Globus pallidus (tissue), 1 donor: ENCODE measurements at places on chromosomes 11 and 22.

DNA sequence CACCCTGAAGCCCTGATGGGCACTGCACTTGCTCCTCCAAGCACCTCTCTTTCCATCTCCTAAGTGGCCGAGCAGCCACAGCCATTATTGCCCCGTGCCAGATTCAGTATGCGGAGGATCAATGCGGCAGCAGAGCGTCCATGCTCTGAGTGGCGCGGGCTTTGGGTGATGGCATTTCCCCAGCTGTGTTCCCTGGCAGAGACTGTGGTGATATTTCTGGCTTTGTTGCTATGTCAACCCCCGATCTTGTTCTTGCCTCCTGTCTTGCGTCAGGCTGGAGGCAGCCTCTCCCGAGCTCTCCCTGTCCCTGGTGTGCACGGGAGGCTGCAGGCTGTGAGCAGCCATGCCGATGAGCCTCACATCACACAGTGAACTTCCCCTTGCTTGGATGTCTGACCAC lies 1018.6 kb downstream of the TBC1D22A start:
- DNase-seq, result no peak

GRCh38 chr11:46948378-46949131 lies 12.0 kb downstream of the CSTPP1 start:
- DNase-seq, result no peak

- no peak for DNase-seq
Measured at GRCh38 chr11:2834503-2835273, 50.9 kb downstream of the CDKN1C start.

DNA sequence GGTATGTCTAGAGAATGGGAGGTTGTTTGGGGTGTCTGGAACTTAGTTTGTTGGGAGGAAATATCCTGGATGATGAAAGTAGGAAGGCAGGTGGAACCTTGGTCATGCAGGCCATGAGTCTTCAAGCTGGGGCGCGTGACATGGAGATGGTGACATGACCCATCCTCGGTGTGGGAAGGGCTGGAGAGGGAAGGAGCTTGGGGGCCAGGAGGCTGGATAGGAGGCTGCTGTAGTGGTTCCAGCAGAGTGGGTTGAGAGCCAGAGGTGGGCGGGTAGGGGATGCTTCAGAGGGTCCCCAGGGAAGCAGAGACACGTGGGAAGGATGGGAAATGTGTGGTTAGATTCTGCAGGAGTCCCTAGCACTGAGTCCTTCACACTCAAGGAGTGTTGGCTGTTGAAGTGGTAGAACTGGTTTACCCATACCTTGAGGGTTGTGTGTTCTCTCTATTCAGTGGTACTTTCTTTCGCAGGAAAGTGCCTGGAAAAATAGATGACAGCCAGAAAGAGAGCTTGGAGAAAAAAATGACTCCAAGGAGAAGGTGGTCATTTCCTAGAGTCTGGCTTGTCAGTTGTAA lies 56.8 kb downstream of the LDLRAD3 start:
- DNase-seq, result no peak

DNA sequence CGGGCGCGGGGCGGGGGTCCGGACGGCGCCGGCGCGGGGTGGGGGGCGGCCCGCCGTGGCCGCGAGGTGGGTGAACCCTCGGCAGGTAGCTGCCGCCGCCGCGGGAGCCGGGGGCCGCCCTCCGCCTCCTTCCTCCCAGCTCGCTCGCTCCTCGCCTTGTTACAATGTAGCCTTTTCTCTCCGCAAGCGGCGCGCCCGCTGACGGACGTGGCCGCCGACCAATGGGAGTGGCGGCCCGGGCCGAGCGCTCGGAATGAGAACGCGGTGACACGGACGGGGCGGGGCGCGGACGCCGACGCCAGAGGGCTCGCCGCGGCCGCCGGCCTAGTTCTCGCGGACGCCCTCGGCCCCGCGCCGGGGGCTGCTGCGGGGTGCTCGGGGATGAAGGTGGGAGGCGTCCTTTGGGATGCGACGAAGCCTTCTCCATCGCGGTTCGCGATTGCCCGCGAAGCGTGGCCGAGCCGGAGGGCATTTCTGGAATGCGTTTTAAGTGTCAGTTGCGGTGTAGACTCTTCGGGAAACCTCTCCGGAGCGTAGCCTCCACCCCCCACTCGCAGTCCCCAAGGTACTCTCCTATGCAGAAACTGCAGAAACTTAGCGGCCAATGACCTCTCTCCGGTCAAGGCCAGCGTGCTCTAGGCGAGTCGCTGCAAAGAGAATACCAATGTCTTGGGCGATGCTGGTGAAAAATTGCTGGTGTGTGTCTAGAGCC lies 734 bp downstream of the PRDM11 start:
- peak; percentile 91 for DNase-seq

GRCh38 chr11:46321757-46322156 lies 25.5 kb upstream of the DGKZ start:
- no peak for DNase-seq

DNA sequence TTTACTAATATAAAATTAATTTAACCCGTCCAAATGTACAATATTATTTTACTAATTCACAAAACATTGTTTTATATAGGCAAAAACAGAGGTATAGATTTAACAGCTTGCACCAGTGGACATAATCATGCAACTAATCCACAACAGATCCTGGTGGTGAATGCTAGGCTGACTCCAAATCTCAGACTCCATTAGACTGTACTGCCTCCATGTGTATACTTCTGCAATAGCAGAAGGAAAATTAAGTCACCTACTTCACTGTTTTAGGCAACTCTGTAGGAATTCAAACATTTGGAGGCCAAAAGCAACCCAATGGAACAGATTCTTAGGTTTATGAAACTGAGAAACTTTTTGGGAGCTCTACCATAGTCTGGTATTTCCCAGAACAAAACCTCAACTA lies 30.0 kb upstream of the RAB39A start:
- DNase-seq, result no peak

GRCh38 chr11:19013181-19013857 lies 47.2 kb downstream of the MRGPRX2 start:
- no peak for DNase-seq

DNA sequence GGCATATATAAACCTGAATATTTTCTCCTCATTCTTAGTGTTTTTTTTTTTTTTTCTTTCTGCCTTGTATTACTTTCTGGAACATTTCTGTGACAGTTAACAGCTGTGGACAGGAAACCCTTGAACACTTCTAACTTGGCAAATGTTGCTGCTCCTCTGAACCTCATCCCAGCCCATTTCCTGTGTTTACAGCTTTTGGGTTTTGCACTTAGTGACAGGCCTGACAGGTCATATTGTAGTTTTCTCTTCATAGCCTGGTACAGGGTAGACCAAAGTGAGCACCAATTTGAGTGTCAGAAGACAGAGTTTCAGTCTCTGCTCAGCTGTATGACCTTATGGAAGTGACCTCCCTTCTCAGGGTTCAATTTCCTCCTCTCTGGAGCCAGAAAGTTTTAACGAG lies 91.6 kb downstream of the STIM1 start:
- no peak for DNase-seq

DNA sequence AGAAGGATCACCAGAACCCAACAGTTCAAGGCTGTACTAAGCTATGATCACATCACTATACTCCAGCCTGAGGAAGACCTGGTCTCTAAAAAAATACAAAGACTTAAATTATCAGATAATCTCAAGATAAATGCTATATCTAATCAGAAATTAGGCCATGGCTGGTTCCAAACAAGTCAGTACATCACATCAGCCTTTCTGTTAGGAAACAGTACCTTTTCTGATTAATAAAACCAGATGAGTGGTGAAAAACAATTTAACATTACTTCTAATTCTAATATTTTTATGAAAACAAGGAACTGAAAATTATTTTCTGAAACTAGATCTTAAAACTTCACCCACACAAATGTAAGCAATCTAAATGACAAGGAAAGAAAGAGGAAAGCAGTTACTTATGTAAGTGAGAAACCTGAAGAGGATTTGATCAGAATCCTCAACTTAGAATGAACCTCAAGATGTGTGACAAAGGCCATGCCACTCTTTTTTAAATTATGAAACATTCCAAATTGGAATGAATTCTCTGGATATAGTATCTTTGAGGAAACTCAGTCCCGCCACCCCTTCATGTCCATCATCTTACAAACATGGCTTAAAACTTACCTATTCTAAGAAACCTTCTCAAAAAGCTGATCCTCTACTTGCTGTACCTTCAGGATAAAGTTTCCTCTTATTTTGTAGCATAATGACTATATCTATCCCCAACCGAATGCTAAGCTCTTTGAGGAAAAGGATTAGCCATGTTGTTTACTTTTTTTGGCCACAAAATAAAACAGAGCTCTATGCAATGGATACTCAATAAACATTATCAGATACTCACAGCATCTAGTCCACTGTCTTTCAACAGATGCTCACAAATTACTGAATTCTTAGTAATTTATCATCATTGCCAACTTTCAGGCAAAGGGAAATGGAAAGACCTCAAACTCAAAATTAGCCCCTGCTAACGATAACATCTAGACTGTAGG lies 132.0 kb downstream of the MRTFA start:
- DNase-seq, result no peak

GRCh38 chr11:106656646-106657045 lies 361.6 kb downstream of the GUCY1A2 start:
- no peak for DNase-seq

GRCh38 chr11:111703576-111703975 lies 62.6 kb downstream of the PPP2R1B start:
- no peak for DNase-seq

DNA sequence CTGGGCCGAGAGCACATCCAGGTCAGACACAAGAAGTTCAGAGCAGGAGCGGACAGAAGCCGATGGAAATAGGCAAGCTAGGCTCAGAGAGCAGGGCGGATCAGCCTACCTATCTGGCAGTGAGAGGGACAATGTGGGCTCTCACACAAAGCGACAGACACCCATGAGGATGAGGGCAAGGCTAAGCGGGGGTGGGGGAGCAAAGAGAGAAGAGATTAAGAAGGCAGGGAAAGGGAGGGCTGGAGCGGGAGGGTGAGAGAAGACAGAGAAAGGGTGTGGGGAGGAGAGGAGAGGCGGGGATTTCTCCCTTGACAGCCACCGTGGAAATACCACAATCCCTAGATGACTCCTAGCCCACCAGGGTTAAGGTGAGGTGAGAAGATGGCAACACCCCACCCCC lies 57.9 kb downstream of the BUD13 start:
- DNase-seq, result no peak

DNA sequence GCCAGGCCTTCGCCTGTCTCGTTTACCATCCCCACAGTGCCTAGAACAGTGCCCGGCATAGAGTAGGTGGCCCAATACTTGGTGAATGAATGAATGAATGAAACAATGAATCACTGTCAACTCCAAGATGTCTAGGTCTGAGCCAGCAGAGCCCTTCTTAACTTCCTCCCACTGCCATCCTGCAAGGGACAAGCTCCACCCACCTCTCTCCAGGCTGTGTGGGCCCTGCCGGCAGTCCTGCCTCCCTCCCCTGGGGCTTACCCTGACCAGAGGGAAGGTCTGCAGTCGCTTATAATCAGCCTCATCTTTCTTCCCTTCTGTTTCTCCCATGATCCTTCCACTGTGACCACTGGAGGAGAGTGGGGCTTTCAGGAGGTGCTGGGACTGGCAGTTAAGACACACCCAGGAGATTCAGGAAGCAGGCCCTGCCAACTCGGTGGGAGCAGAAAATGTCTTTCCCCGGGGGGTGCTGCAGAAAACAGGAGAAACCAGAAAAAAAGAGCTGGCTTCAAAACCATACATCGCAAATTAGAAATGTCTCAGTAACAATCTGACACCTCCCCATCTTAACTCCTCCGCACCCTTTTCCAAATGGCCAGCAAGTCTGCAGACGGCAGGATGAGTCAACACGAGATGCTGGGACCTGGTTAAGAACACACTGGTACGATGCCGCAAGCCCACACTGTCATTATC lies 11.4 kb downstream of the DNAL4 start:
- no peak for DNase-seq

DNA sequence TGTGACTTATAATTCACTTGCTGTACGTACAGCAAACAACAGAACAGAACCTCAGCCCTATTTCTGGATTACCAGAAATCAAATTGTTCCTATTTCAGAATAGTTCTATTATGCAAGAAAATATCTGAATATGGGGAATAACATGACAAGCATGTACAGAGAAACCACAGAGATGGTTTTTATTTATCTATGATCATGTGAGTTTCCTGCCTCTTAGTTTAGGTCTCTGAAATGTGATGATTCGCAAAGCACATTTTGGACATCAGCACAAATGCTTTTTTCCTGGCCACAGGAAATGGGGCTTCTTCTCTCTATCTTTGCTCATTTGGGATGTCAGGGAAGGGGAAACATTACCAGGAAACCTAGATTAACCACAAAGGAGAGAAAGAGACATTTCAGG lies 266.7 kb upstream of the CTSC start:
- no peak for DNase-seq

DNA sequence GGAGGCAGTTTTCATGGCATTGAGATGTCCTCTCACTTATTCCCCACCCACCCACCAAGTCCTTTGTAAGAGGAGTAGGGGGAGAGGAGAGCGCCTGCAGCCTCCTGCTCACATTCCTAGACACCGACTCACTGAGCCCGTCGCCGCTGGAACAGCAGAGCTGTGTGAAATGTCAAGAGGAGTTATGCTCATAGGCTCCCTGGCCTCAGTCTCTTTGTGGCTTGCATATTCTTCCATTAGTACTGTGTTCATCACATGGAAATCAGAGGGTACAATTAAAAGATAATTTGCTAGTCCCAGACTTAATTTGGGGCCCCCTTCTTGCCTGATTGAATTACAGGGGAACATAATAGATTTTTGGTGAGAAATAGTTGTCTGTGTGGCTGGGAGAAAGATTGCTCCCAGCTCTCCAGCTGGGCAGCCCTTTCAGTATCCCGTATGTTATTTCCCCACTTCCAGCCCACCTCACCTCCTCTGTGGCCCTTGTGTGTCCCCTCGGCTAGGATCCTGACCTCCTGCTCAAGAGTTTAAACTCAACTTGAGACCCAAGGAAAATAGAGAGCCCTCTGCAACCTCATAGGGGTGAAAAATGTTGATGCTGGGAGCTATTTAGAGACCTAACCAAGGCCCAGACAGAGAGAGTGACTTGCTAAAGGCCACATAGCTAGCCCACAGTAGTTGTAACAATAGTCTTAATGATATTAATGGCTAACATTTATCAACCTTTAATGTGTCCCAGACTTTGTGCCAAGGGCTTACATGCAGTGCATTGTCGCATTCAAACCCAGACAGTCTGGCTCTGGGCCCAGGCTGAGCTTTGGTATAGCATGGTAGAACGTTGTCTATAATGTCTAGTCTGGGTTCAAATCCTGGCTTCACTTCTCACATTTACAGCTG lies 32.2 kb downstream of the LIMK2 start:
- DNase-seq, result no peak

- DNase-seq, result no peak
Measured at GRCh38 chr22:40592352-40593113, 44.0 kb downstream of the MRTFA start.

GRCh38 chr11:118629761-118630661 lies 22.6 kb downstream of the PHLDB1 start:
- DNase-seq, result no peak

- DNase-seq, result no peak
Measured at GRCh38 chr11:9132203-9132878, 40.9 kb upstream of the SCUBE2 start.
